ENCODE measurements at places on chromosomes 6 and 20.

GRCh38 chr6:16684896-16685554 lies 76.2 kb downstream of the ATXN1 start:
- no peak for DNase-seq

- no peak for DNase-seq
Observed at GRCh38 chr20:59683181-59683580, 78.8 kb downstream of the PHACTR3 start.

GRCh38 chr6:53322188-53323029 lies 26.3 kb downstream of the ELOVL5 start:
- no peak for DNase-seq

DNA sequence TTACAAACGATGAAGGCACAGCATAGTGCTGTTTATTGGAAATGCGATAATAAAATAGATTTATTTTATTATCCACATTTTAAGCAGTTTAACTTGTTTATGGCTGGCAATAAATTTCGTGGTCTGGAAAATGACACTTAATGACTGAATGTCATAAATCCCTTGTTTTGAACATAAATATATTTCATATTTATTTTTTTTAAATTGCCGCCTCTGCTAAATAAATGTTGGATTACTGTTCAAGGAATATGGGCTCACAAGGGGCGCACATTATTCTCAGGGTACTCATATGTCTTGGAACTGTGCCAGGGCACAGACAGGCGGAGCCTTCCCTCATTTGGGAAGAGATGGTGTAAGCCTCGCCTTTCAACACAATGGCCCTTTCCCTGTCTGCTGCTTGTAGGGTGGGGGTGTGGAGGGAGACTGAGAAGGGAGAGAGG lies 134.3 kb downstream of the PXDC1 start:
- DNase-seq: no peak

- no peak for DNase-seq
Observed at GRCh38 chr6:9521152-9521530, 893.7 kb downstream of the TFAP2A start.

DNA sequence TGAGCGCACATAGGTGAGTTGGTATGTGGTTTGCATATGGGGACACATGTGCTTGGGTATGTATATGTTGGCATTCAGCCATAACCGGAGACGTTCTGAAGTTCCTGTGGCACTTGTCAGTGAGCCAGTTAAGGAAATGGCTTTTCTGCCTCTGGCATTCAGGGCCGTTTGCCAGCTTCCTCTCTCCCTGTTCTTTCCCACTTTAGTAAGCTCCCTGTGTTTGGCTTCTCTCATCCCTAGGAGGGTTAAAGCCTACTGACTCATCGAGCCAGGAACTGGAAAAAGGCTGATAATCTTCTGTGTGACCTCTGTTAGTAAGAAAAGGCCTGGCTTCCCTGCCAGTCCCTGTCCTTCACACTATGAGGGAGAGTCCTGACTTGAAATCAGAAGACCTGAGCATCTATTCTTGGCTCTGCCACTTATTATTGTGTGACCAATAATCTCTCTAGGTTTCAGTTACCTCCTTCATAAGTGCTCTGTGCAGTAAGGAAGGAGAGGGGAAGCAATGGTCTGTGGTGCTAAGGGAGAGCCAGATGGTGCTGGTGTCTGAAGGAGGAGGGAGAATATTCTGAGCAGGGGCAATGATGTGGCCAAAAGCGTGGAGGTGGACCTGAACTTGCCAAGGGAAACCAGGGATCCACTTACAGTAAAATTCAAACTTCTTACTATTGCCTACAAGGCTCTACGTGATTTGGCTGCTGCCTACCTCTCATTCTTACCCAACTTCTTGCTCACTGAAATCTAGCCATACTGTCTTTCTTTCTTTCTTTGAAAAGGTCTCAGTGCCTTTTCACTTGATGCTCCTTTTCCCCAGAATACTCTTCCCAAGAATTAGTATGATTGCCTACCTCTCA lies 31.4 kb downstream of the ACSS2 start:
- DNase-seq: no peak

- no peak for DNase-seq
Observed at GRCh38 chr6:46353528-46353927, 137.7 kb downstream of the RCAN2 start.

DNA sequence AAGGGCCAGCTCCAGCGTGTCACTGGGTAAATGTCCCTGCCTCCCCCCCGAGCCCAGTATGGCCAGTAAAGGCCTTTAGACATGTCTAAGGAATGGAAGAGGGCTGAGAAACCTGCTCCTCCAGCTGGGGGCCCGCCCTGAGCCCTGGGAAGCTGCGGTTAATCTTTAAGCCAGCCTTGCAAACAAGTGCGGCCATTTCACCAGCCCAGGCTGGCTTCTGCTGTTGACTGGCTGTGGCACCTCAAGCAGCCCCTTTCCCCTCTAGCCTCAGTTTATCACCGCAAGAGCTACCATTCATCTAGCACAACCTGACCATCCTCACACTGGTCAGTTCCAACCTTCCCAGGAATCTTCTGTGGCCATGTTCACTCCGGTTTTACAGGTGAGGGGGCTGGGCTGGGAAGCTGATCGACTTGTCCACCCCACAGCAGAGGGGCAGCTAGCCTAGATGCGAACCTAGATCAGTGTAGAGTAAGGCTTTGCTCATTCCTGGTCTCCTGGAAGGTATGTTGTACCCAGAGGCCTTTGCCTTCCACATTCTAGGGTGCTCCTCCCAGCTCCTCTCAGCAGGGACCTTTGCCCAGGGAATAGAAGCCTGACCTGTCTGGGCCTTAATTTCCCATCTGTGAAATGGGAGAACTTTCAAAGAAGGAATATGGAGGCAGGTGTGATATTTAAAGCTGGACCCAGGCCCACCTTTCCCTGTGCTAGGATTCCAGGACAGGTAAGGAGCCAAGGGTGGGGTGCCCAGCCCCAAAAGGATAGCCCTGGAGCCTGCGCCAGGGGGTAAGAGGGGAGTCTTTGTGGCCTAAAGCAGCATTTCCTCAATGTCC lies 1.2 kb upstream of the SRC start:
- DNase-seq: peak; percentile 66

DNA sequence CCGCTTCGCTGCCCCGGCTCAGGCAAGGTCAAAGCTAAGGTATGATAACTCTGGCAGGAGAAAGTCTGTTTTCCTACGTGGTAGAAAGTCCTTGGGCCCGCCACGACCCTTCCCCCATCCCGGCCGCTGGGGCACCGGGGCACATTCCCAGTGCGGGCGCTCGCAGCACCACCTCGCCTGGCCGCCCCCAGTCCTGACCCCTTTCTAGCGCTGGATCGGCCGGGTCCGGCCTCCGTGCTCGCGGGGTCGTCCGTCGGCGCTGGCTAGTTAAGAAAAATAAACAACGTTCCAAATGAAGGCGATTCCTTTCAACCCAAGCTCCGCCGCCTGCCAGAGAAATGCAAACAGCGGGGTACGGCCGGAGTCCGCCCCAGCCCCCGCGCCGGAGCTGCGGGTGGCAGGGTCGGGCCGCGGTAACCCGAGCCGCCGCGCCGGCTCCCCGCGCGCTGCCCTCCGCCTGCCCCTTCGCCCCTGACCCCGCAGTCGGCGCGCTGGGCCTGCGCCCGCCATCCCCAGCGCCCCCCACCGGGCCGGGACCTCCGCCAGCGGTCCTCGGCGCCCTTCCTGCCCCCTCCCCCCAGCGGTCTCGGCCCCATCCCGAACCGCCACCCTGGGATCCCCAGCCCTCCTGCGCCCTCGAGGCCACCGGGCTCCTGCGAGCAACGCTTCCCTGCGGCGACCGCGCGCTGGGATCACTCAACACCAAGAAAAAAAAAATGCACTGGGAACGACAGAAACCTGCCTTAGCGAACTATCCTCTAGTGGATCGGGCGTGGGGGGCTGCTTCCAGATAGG lies 37.6 kb downstream of the NCR2 start:
- peak; percentile 18 for DNase-seq

GRCh38 chr6:15874821-15875220 lies 212.0 kb upstream of the DTNBP1 start:
- DNase-seq: no peak

DNA sequence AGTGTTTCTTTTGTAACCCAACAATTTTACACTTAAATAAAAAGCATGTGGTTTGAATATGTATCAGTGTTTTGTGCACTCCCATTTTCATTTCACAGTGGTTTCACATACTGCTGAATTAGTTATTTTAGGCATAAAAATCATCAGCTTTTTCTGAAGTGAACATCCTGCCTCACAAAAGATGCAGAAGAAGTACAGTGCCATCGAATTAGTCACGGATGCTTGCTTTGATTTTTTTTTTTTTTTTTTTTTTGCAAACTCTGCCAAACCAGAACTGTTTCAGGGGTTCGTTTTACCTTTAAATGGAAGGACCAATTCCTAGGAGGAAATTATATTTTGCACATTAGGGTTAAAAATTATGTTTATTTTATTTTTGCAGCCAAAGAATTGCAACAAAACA lies 158.6 kb downstream of the RPS12 start:
- DNase-seq: no peak

DNA sequence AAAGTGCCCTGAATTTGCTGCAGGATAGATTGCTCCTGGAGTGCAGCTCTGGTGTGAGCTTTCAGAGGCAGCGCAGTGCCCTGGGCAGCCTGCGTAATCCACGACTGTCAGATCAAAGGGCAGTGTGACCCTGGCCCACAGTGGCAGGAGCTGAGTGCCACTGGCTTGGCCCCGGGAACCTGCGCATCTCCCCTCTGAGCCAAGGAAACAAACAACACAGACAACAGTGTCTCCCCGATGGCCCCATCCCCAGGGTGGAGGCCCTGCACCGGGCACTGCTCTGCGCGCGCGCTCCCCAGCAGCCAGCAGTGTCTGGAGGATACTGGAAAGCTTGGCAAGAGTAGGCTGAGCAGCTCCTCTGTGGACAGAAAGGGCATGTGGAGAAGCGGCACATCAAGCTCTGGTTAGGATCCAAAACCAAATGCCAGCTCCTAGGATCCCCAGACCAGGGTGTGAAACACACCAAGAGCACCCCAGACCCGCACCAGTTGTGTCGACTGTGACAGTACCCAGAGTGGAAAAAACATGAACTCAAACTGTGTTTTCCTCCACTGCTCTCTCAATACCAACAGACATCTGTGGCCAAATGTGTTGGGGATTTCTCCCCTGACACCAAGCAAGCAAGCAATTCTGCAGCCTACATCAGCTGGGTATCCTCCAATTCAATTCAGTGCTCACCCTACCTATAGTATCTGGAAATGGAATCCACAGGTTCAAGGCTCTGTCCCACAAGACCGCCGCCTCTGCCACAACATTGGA lies 26.7 kb downstream of the RBCK1 start:
- no peak for DNase-seq

DNA sequence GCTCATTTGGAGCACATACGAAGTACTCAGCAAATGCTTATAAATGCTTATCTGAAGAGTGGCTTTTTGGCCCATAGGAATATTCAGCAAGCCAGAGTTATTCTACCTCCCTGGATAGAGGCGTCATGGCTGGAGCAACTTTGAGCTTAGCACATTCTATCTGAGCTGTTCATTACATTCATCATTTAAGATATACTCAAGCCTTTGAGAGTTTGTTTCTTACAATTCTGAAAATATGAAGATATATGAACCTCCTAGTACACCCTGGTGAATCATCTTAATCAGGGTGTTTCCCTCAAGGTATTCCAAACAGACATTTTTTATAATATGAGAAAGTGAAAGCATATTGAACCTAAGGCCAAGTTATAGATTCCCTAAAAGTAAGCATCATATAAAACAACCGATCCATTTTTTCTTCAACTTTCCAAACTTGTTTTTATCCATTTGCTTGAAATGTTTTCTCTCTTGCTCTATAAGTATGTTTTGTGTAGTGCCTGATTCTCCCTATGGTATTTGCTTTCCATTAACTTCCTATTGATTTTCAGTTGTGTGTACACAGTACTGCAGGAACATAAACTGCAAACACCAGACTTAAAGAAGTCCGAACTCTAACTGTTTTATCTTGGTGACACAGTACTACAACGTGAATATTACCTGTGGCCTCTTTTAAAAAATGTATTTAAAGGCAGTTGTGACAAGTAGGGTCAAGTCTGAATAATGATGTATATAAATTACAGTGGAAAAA lies 139.7 kb upstream of the PTPRK start:
- no peak for DNase-seq

DNA sequence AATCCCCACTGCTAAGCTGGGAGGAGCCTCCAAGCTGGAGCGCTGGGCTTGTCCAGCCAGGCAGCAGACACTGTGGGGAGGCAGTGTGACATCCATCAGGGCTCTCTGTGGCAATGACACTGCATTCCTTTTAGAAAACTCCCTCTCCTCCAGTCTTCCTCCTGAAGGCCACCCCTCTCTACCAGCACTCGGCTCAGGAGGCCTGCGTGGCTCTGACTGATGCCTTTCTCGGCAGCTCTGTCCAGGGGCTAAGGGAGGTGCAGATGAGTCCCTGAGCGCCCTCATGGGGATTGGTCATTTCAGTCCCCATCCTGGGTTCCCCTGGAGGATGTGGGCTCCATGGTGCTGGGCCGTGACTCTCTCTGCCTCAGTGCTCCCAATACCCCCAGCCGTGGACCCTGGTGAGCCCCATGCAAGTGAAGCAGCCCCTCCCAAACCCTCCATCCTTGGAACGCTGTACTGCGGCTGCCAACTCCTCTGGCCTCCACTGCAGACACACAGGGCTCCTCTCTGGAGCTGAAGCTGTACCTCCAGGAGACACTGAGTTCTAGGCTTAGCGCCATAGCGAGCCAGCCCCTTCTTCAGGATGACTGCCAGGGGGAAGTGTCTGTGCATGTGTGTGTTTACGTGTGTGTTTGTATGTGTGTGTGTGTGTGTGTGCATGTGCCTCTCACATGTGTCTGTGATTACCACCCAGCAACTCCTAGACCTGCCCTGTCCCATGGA lies 209.6 kb downstream of the ERMARD start:
- DNase-seq: no peak

- no peak for DNase-seq
Observed at GRCh38 chr20:37315021-37315451, 25.6 kb downstream of the MANBAL start.

GRCh38 chr6:105272786-105273185 lies 93.0 kb upstream of the POPDC3 start:
- no peak for DNase-seq

DNA sequence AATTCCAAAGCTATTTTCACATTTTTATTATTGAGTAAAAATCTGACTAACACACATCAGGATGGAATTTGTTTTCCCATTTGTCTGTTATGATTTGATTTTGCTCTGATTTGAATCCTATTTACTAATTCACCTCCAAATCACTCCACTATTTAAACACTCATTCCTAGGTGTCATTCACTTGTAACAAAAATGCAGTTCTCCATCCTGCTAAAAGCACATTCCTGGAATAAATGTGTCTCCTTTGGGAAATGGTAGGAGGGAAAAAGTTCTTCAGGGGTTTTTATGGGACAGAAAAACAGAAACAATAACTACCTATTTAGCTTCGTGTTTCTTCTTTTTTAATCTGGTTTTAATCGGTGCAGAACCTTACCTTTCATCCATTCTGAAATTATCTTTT lies 494.1 kb upstream of the CITED2 start:
- no peak for DNase-seq

GRCh38 chr6:119764927-119765681 lies 415.5 kb upstream of the MAN1A1 start:
- DNase-seq: no peak

- DNase-seq: no peak
Observed at GRCh38 chr20:22833851-22834250, 201.3 kb upstream of the SSTR4 start.

Data from progenitor cell of endocrine pancreas (in vitro differentiated cells).